ENCODE measurements at places on chromosomes 5 and 9.

DNA sequence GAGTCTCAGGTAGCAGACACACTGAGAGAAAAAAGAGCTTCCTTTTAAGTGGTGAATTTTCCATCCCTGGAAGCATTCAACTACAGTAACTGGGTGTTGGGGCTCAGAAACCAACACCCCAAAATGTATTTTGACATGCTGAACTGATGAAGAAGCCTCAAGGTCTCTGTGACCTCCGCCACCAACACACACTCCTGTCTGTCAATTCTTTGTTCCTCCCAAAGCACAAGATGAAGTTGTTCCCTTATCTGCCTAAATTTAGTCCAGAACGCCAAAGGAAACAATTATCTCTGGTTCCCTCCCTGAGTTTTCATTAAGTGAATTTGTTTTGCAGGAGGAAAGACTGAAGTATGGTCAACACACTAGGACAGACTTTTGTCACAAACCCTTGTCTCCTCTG lies 1.4 kb upstream of the CDKN2AIPNL start:
- no peak for DNase-seq

- no peak for DNase-seq
Measured at GRCh38 chr5:155001523-155001922, 12.0 kb upstream of the KIF4B start.

GRCh38 chr5:180193749-180194375 lies 15.1 kb downstream of the RASGEF1C start:
- peak; percentile 33 for DNase-seq

DNA sequence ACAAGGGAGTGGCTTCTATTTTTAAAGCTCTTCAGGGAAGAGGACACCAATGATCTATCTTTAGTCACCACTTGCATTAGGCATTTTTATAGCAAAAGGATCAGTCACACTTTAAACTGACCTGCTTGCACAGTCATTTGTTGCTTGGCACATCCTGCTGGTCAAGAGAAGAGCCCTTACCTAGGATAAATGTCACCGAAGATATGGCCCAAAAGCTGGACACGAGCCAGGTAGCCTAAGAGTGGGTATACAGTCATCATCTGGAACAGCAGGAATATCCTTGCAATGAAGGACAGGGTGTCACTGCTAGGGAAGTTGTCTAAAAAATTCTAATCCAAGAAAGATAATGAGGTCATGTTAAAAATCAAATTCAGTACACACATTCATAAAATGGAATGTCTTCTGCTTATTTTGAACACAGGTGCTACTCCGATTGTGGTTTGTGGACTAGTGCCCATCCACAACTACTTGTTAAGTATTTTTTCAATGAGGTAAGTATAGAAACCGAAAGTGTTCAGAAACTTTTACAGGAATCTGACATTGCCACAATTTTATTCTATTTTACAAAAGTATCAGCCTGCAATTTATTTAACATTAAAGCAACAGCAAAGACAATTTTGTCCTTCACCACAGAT lies 78.4 kb downstream of the SLC38A9 start:
- no peak for DNase-seq

DNA sequence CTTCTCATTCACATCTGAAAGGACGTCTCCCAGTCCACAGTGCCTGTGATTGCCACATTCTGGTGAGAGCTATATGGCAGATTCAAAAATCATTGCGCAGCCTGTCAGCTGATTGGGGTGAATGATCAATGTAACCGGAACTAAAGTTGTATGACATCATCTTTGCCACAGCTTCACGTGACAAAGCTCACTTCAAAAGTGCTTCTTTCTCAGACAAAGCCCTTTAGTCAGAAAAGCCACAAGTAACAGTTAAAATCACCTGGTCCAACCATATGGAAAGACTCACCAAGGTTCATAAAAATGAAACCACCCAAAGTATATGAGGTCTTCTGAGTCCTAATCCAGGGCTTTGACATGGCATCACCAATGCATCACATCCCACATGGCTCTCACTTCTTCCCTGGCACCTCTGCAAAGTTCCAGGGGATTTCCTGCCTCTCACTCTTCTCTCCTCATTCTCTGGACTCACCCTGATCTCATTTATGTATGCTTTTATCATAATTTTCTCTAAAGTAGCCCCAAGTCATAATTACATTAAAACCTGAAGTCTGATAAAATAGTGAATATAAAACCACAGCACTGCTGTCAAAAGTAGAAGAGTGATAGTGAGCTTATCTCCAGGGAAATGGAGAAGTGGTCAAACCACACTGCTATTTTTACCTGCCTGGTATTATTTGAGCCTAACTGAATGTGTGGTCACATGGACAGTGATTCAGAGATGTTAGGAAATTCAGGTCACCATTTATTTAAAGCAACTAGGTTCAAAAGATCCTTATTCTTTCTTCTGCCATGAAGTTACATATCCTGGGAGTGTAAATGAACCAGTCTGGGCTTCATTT lies 193.1 kb upstream of the PTGER4 start:
- DNase-seq, result no peak

DNA sequence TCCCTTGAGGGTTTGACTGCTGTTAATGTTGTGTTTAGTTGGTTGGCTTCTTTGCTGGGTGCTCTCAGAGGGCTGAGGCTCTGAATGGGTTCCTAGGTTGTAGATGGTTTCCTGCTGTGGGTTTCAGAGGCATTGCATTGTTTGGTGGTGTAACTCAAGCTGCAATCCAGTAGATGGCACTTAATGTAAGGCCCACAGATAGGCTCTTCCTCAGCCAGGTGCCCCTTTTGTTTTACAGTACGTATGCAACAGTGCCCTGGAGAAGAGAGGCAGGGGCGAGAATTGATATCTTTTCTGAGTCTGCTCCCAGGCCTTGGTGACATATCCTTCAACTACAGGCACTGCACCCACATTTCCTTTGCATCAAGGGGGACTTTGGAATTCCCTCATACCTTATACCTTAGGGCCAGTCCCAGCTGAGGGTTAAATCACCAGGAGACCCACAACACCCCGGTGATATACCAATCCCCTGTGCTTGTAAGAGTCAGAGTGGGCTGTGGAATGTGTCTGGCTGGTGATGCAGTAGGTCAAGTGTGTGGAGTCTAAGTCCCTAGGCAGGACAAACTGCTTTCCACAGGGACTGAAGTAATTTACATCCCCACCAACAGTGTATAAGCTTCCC lies 7.0 kb upstream of the UGT3A2 start:
- peak; percentile 54 for DNase-seq

GRCh38 chr5:52943285-52943684 lies 45.9 kb upstream of the ITGA2 start:
- peak; percentile 11 for DNase-seq

DNA sequence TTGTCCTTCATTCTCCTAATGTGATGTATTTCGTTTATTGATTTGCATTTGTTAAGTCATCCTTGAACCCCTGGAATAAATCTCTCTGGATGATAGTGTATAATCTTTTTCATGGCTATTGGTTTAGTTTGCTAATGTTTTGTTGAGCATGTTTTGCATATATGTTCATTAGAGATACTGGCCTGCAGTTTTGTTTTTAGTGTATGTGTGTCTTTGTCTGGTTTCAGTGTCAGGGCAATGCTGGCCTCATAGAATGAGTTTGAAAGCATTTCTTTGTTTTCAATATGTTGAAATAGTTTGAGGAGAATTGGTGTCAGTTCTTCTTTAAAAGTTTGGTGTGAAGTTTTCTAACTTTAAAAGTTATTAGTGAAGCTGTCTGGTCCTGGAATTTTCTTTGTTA lies 149.6 kb upstream of the ATP10B start:
- no peak for DNase-seq

GRCh38 chr9:92627651-92628050 lies 42.3 kb downstream of the IPPK start:
- DNase-seq, result no peak

DNA sequence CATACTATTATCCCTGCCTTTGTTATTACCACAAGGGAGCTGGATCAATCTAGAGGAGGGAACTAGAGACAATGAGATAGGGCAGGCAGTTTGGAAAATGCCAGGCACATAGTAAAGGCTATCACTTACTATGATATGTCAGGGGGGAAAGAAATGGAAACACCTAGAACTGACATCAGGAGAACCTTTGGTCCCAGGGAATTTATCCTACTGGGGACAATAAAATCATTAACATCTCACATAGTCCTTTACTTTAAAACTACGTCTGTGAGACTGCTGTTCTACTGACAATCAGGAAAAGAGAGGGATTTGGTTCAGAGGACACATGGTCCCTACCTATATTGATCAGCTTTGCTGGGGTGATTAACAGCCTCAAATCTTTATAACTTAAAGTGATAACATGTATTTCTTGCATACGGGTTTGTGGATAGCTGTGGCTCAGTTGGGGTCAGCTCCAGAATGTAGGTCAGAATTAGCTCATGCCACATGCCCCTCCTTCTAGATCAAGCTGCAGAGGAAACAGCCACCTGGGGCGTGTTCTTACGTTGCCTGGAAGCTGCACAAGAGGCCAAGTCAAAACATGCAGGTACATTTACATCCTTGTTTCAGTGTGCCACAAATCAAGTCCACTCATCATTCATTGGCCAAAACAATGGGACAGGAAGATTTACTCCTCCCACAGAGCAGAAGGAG lies 43.9 kb upstream of the ALDOB start:
- DNase-seq, result peak; percentile 45

- DNase-seq, result no peak
Measured at GRCh38 chr5:123701511-123702200, 189.7 kb downstream of the CSNK1G3 start.

DNA sequence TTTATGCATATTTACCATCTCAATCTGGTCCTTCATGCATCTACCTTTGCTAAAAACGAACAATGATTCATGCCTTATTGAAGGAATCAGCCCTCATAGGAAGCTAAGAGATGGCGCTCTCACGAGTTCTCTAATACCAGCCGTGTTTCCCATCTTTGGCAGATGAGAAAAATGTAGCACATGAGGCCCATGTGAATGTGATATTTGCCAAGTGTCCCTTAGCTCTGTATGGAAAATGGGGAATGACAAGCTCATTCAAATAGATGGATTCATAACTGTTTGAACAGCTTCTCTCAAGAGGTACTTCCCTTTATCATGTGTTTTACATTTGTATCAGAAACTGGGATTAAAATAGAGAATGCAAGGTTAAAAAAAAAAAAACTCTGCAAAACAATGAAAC lies 66.1 kb downstream of the TTC39B start:
- no peak for DNase-seq

DNA sequence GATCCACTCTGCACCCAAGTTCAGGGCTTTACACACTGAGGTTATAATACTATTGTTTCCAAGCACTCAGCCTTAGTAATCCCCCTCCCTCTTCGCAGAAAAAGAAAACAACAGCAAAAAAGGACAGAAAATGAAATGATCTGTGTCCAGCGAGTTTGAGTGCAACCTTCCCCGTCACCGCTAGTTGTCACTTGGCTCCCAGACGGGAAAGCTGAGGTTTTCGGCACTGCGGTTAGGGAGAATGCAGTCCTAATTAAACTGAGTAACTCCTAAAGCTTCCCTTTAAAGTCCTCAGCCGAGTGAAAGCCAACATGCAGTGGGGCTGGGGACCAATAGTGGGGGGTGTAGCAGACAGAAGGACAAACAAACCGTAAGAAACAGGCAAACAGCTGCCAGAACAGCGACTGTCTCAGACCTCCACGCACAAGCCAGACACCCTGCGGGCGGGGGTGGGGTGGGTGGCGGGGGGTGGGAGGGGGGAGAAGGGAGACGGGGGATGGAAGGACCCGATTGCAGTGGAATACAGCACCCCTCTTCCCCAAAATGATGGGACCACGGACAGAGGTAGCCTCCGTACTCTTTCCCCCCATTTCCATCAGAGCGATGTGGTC lies 680 bp downstream of the GLRA1 start:
- peak; percentile 62 for DNase-seq

DNA sequence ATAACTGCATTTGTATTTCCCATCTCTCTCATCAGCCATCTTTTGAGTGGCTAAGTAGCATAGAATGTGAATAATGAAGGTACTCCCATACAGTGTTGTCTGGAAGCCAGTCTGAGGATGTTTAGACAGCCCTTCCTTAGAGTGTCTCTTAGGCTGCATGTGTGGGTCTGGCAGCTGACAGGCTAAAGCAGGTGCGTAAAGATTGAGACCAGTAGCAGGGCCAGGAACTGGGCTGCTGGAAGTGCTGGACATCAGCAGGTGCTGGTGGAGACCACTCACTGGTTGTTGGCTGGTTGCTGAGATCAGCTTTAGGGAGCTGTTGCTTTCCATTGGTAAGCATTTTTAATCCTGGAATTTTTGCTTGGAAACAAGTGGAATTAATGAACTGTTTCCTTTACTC lies 197.5 kb downstream of the PCSK5 start:
- no peak for DNase-seq

DNA sequence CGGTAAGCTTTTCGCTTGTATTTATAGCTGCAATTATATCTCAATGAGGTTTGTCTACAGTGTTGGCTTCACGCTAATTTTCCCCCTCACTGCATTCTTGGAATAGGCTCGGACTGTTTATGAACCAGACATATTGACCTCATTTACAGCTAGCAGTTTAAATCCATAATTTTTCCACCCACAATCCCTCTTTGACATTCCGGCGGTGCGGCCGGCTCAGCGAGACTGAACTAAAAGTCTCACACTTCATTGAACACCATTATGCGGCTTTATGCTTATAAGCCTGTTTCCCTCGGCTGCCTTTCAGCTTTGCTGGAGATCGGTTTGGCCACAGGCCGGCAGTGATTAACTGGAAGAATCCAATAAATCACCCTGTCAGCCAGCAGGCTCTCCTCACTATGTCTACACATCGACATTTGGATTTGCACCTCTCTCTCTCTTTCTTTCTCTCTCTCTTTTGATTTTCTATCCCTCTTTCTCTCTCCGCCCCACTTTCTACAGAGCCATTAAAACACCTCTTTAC lies 315.0 kb upstream of the TLE4 start:
- DNase-seq, result no peak

- no peak for DNase-seq
Measured at GRCh38 chr5:167634432-167634831, 657.0 kb upstream of the WWC1 start.

DNA sequence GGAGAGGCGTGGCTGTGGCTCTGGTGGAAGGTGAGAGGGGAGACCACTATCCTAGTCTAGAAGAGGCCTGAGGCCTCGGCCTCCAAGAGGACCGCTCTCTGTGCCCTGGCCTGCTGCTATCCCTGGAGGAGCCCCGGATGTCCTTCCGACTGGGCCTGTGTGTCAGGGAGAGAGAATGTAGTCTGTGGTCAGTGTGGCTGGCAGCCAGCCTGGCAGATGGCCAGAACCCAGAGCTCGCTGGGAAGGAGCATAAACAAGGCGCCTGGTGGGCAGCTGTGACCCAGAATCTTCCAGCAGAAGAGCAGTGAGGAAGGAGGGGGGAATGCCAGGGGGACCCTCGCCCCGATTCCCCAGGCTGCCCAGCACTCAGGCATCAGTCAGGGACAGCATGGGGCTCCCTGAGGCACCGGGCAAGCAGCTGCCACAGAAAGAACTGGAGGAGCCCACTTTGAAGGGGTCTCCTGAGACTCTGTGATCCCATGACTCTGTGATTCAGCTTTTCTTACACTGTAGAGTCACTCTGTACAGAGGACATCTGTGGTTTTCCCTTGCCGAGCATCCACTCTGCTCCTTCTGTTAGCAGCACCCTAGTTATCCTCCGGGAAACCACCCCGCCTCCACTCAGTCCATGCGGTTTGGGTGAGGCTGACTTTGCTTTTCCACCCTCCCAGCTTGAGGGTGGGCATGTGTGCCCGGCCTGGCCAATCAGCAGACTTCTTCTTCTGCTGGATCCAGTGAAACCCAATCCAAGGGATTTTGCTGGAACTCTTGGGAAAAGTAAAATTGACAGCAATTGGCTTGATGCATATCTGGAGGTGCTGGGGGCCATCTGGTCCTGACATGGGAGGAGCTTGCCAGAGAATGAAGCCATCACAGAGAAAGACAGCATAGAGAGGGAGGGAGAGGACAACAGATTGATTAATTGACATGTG lies 46.2 kb upstream of the PWWP2A start:
- peak; percentile 79 for DNase-seq

- no peak for DNase-seq
Measured at GRCh38 chr5:75034137-75034739, 18.1 kb downstream of the GCNT4 start.
